Ascending aorta (tissue), 2 donors: ENCODE measurements at places on chromosomes 6 and 20.

DNA sequence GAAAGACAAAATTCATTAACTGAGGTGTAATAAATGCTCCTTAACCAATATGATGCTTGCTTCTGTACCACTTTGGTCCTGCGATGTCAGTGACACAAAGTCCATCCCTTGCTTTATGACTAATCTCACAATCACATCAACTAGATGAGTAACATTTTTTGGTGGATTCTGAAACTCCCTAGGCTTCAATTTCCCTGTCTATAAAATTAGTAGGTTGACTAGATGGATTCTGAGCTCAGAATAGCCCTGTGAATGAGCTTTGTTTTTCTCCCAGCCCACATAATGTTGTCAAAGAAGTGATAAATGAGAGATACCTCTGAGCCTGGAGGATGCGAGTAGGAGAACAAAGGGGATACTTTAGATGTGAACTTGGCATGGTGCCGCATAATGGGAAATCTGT lies 9.1 kb downstream of the TXLNB start:
- no peak for DNase-seq

GRCh38 chr6:145022199-145022796 lies 713.0 kb downstream of the EPM2A start:
- DNase-seq: no peak

GRCh38 chr20:24493181-24493580 lies 23.8 kb downstream of the SYNDIG1 start:
- DNase-seq: no peak

- no peak for DNase-seq
These were observed 161.1 kb downstream of the ERMARD start for GRCh38 chr6:169912266-169913095.

DNA sequence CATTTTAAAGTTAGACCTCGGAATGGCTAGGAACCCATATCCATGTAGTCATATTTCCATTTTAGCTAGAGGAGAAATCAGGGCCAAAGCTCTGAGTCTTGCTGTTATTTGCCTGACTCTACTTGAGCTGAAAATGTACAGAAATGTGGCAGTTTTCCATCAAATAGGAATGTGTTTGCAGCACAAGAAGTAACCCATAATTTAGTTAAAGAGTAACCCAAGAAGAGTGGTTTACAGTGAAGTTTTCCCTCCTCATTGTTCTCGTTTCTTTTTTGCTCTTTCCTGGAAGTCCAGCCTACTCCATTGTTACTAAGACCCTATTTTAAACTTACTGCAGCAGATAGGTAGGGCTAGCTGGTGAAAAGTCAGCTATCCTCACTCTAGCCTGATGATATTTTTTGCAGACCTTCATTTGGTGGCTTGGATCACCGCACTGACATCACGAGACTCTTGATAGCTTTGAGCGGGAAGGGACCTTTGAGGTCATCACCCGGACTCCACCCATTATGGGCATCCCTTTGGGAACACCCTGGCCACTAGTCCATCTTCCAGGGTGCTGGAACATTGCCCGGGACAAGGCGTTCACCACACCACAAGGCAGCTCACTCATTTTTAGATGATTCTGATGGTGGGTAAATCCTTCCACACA lies 28.0 kb upstream of the ADGRF5 start:
- no peak for DNase-seq

- no peak for DNase-seq
These were observed 140.1 kb upstream of the SPACA1 start for GRCh38 chr6:87907521-87907920.

- DNase-seq: no peak
These were observed 8.7 kb upstream of the SALL4 start for GRCh38 chr20:51811042-51811355.

GRCh38 chr6:115891111-115891669 lies 169.5 kb downstream of the FRK start:
- DNase-seq: no peak

DNA sequence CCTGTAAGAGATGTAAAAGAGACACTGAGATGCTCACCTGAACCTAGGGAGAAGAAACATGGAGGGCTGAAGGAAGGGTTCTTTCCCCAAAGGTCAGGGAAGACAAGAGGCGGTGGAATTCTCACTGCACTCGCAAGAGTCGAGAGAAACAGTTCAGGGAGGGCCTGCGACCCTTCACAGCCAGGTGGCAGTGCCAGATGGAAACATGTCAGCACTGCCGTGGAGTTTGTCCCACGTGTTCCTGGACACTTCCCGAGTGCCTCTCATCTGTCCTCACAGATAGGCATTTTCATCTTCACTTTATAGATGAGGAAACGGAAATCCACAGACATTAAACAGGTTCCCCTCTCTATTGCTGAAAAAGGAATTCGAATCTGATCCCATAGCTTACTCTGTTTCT lies 70.4 kb upstream of the SYNJ2 start:
- no peak for DNase-seq

DNA sequence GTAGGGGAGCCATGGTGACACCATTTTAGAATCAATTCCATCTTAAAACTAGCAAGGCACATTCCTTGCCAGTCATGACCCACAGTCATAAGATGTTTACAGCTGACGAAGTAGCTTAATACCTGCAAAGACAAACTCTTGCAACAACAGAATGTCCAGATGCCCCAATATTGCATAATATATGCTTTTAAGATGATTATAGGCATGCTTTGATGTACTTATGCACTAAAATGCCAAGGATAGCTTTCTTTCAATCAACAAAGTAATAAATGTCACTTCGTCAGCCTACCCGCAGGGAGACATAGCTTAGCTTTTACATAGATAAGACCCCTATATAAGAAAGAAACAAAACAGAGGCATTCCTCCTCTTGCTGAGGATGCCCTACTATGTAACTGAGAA lies 26.7 kb downstream of the ACSS1 start:
- DNase-seq: no peak

- no peak for DNase-seq
These were observed 120.4 kb downstream of the KHDC1L start for GRCh38 chr6:73104921-73105320.

DNA sequence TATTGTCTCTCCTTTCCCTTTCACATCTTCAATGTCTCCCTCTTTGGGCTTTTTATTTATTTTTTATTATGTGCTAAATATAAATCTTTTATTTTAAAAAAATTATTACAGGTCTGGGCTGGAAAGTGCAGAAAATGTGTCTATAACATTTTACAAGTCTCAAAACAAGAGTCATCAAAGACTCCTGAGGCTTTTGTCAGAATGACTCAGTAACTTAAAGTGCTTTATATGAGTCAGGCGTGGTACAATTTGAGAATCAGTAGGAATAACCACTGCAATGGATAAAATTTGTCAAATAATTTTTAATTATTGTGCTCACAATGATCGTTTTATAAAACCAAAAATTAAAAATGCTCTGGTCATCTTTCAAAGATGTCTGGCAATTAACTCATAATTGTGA lies 193.9 kb downstream of the MMUT start:
- DNase-seq: no peak

DNA sequence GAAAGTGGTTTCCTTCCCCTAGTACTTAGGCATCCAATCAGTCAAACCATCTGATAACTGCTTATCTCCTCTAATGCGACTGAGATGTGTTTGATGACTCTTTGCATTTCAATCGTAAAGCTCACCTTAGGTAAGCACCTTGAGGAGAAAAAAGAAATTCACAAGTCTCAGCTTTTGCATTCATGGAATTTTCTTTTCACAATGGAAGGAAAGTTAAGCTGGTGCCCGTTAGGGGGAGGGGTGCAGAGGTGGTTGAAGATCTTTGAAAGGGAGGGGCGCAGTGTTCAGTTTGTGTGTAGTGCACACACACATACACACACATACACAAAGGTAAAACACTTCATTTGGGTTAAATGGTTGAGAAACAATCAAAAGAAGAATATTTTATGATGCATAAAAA lies 87.1 kb upstream of the SALL4 start:
- no peak for DNase-seq

- no peak for DNase-seq
These were observed 92.8 kb upstream of the RNF217 start for GRCh38 chr6:124869416-124869815.
